ENCODE measurements at places on chromosomes 7 and 10.
A peak's percentile ranks its signal among the peaks of the same experiment; 100 is the strongest.

DNA sequence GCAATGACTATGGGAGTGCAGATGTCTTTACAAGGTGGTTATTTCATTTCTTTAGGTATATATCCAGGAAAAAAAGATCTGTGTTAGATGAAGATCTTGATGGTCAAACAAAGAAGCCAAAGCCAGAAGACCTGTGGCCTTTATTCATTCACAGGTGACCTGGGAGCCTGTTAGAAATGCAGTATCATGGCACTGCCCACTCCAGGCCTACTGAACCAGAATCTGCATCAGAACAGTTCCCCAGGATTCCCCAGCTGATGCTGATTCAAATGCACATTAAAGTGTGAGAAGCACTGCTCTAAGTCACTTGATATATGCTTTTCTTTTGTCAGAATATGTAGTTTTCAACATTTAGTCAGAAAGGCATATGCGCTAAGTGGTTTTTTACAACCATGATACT is 251.1 kb downstream of the IPMK start:
- no peak overlapping the region for H3K4me3 ChIP-seq
- no peaks in the 10 kb centered on the region for H3K36me3 ChIP-seq
- no peak for DNase-seq
- H3K27ac ChIP-seq = no peak overlapping the region

DNA sequence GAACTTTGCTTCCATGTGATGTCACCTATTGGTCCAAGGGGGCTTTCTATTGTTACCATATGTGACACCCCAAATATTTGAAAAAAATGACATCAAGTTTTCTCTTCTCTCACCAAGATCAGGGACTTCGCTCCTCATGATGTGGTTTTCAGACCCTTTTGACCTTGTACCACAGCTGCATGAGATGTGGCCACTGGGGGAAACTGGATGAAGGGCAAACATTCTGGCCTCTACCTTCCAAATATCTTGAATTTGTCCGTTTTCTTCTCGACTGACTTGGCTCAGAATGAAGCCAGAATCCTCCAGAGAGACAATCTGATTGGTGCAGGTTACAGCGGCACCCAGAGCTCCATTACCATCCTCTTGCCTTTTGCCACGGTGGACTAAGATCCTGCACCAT is 122.7 kb downstream of the PRKCQ start:
- H3K4me3 ChIP-seq = no peak overlapping the region
- H3K27me3 ChIP-seq = no peaks in the 10 kb centered on the region
- no peaks in the 10 kb centered on the region for H3K4me1 ChIP-seq
- H3K36me3 ChIP-seq = no peaks in the 10 kb centered on the region
- H3K27ac ChIP-seq = no peak overlapping the region
- no peak for DNase-seq

- H3K4me1 ChIP-seq = no peaks in the 10 kb centered on the region
- no peak for DNase-seq
- H3K36me3 ChIP-seq = peaks cover 5% of the 10 kb centered on the region
Measured at GRCh38 chr10:79925614-79926013, 23.3 kb downstream of the SFTPD start.

DNA sequence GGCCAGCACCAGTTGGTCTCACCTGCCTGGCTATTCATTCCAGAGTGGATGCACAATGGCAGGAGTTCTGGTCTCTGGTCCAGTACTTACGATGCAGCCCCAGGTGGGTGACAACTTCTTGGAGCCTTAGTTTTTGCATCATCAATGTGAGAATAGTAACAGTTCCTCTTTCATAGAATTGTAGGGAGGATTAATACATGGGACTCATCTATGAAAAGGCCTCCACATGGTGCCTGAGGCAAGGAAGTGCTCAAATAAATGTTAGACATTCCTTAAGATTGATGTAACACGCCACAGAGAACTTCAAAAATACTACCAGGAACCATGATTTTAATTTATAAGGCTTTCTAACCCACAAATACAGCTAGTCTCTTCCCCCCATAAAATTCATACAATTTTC is 120.1 kb upstream of the CHST15 start:
- H3K27ac ChIP-seq = no peak overlapping the region
- H3K4me3 ChIP-seq = no peak overlapping the region
- no peaks in the 10 kb centered on the region for H3K27me3 ChIP-seq
- no peaks in the 10 kb centered on the region for H3K36me3 ChIP-seq
- H3K4me1 ChIP-seq = no peaks in the 10 kb centered on the region
- DNase-seq = no peak

DNA sequence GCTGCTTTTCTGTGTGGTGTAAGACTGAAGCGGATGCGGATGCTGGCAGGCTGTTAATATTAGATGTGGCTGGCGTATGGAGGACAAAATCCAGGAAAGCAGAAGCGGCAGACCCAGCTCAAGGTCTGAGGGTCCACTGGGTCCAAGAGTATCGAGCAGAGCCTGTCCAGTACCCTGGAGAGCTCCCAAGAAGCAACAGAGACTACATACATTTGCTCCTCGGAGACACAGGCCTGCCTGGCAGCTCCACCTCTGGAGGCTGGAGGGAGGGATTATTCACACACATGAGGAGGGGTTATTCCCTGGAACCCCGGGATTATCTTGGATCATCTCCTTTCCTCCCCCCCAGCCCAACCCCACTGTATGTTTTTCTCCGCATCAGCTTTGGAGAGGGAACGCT is 31.3 kb upstream of the LOXL4 start:
- peaks cover 6% of the 10 kb centered on the region for H3K27me3 ChIP-seq
- no peak overlapping the region for H3K4me3 ChIP-seq
- H3K27ac ChIP-seq = no peak overlapping the region
- H3K4me1 ChIP-seq = no peaks in the 10 kb centered on the region

- H3K27ac ChIP-seq = no peak overlapping the region
- peaks cover 40% of the 10 kb centered on the region for H3K4me1 ChIP-seq
- no peak for DNase-seq
- H3K27me3 ChIP-seq = no peaks in the 10 kb centered on the region
- no peaks in the 10 kb centered on the region for H3K36me3 ChIP-seq
Measured at GRCh38 chr10:71731791-71732190, 12.2 kb upstream of the C10orf105 start.

DNA sequence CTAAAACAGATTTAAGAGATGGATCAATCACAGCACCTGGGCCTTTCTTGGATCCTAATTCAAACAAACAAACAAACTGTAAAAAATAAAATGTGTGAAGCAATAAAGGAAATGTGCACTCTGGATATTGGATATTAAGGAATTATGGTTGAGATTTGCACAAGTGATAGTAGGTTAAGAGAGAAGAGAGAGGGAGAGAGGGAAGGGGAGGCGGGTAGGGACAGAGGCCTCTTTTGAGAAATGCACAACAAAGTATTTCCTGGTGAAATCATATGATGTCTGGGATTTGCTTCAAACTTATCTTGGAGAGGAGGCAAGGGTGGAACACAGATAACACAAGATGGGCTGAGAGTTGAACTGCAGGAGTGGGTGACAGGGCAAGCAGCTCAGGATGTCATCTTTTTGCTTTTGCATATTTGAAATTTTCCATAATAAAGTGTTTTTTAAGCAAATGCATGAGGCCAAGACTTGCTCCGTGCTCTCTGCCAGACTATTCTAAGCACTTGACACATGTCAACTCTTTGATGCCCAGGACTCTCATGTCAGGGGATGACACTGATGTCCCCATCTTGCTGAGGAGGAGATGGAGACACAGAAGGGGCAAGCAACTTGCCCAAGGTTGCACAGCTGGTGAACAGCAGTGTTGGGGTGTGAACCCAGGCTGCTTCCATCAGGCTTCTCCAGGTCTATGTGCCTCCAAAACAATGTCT is 9.1 kb upstream of the AEBP1 start:
- no peak for DNase-seq
- H3K27ac ChIP-seq = peak overlapping the region; percentile 40
- no peaks in the 10 kb centered on the region for H3K27me3 ChIP-seq
- H3K4me1 ChIP-seq = no peaks in the 10 kb centered on the region

GRCh38 chr10:64505501-64505900 is 984.3 kb downstream of the REEP3 start:
- no peaks in the 10 kb centered on the region for H3K27me3 ChIP-seq
- no peaks in the 10 kb centered on the region for H3K4me1 ChIP-seq
- no peak for DNase-seq
- H3K27ac ChIP-seq = no peak overlapping the region
